ENCODE measurements at places on chromosomes 16 and 17.

DNA sequence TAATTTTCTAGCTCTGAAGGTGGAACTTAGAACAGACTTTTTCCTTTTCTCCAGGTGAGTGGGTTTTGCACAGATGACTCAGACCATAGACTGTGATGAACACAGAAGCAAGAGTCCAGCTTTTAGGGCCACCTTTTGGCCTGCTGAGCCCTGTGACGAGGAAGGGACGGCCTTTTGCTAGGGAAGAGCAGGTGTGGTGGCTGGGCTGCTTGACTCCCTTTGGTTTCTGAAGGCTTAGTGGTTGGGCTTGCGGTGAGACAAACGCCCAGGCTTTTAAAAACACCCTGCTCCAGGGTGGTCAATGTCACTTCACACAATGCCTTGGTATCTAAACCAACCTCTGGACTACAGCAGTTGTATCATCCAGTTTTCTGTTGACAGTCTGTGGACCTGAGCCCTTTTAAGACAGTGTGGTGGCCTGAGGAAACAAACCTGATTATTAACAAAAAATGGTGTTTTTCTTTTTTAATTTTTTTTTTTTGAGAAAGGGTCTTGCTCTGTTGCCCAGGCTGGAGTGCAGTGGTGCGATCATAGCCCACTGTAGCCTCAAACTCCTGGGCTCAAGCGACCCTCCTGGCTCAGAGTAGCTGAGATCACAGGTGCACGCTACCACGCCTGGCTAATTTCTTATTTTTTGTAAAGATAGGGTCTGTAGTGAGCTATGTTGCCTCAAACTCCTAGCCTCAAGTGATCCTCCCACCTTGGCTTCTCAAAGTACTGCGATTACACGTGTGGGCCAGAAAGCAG is 134.0 kb downstream of the SNX29 start:
- H3K4me1 ChIP-seq, result peaks cover 4% of the 10 kb centered on the region
- H3K36me3 ChIP-seq, result no peaks in the 10 kb centered on the region
- no peak overlapping the region for H3K4me3 ChIP-seq
- no peak for DNase-seq

GRCh38 chr17:43224146-43224705 is 4.2 kb downstream of the CCDC200 start:
- peaks cover 1% of the 10 kb centered on the region for H3K4me1 ChIP-seq
- H3K36me3 ChIP-seq, result no peaks in the 10 kb centered on the region
- peak; percentile 12 for DNase-seq
- no peak overlapping the region for H3K27ac ChIP-seq

DNA sequence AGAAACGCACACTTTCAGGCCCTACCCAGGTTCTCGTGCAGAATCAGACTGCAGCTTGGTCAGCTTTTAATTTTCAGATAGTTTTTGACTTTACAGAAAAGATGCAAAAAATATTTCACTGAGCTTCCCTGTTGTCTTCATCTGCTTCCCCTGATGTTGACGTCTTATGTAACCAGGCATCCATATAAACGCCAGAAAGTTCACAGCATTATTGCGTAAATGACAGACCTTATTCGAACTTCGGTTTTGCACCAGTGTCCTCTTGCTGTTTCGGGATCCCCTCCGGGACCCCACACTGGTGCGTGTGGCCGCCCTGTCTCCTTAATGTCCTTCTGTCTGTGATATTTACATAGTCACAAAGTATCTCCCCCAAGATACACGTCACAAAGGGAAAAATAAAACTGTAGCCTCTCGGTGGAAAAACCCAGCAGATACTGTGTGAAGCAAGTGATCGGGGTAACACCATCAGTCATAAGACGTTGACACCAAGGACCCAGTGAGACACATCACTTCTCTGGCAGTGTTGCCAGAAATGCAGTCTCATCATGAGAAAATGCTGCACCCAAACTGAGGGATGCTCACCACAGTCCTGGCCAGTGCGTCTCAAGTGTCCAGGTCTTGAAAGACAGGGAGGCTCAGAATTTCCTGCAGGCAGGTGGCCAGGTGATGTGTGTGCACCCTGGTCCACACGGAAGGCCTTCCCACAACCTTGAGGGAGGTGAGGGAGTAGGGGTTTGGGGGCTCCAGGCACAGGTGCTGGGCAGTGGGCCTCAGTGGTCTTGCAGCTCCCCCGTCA is 4.3 kb downstream of the BANP start:
- peak overlapping the region; percentile 87 for H3K4me3 ChIP-seq
- no peaks in the 10 kb centered on the region for H3K36me3 ChIP-seq
- H3K27ac ChIP-seq, result peak overlapping the region; percentile 93

DNA sequence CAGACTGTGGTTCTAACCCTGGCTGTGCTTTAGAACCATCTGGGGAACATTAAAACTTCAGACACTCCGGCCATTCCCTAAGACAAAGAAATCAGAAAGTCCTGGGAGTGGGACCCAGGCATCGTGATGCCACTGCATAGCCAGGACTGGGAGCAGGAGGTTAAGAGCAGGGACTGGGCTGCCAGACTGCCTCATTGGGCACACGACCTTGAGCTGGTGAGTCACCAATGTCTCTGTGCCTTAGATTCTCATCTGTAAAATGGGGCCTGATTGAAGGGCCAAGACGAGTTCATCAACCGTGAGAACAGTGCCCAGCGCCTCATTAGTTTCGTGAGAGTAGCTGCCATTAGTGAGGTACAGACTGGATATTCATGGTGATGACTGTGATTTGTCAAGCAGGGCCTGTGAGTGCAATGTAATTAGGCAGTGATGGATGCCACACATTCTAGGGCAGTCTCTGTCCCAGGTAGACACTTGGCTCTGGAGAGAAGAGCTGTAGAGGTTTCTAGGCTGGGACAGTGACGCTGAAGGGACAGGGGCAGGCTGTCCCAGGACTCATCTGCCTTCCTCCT is 196.8 kb downstream of the NTN1 start:
- H3K36me3 ChIP-seq, result peaks cover 15% of the 10 kb centered on the region
- peak; percentile 44 for DNase-seq
- no peak overlapping the region for H3K4me3 ChIP-seq

DNA sequence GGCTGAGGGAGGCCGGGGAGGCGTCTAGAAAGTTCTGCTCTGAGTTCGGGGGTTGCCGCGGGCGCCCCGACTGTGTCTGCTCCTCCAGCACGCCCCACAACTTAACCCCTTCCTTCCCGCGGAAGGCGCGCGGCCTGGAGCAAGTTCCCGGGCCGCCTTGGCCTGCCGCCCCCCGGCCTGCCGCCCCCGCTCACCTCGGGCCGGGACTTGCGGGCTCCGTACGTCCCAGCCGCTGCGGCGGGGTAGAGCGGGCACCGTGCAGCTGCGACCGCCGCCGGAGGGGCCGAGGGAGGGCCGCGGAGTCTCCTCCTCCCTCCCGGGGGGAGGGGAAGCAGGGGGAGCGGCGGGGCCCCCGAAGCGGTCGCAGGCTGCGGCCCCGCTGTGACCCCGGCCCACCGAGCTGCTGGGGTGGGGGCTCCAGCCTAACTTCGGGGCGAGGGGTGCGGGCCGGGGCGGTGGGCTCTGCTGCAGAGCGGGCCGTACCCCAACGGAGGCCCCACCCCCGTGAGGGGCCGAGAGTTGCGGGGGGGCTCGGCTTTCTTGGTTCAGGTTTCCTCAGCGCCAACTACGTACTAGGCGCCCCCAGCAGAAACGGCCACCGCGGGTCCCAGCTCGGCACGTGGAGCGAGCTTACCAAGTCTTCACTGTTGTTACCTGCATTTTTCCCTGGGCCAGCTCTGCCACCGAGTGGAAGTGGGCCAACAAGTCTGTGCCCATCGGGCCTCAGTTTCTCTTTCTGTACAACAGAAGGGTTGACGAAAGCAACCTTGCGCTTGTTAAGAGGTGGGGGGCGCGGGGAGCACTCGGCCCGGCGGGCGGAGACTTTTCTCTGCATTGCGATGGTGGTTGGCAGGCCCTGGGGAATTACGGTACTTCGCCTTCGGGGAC is at the start of gene CCDC102A:
TSS of gene CCDC102A (minus strand) at position 266 of the 888 bp plus-strand sequence. CDS start 7,394 bp downstream, outside the sequence.
- H3K27ac ChIP-seq, result peak within 1 kb of the TSS; percentile 98
- H3K36me3 ChIP-seq, result no peaks in the 10 kb centered on the region
- no peaks in the 10 kb centered on the region for H3K27me3 ChIP-seq
- H3K4me3 ChIP-seq, result peak within 1 kb of the TSS; percentile 89
- peaks cover 75% of the 10 kb centered on the region for H3K4me1 ChIP-seq
- DNase-seq, result peak; percentile 55

DNA sequence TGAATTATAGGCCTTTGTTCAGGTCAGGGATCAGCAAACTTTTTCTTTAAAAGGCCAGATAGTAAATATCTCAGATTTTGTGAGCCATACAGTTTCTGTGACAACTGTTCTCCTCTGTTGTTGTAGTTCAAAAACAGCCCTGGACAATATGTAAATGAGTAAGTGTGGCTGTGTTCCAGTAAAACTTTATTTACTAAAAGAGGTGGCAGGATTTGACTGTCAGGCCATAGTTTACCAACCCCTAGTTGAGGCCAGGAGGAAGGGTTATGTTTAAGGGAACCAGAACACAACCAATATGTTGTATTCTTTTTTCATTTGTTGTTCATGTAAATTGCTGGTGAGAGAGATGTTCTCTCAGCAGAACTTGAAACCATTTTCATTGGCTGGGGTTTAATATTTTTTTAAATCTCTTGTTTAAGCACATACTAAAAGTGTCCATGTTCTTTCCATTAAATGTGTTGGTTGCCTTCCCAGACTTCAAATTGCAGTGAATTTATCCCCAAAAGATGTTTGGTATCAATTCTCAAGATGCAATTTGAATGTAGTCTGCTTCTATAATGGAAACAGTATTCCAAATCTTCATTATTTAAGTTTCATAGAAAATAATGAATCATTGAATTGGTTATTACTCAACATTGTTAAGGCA is 260.3 kb downstream of the FTO start:
- no peaks in the 10 kb centered on the region for H3K27me3 ChIP-seq
- peaks cover 7% of the 10 kb centered on the region for H3K36me3 ChIP-seq
- H3K4me1 ChIP-seq, result no peaks in the 10 kb centered on the region
- no peak for DNase-seq
- no peak overlapping the region for H3K4me3 ChIP-seq

GRCh38 chr16:24753437-24753836 is 24.0 kb downstream of the TNRC6A start:
- peaks cover 64% of the 10 kb centered on the region for H3K4me1 ChIP-seq
- H3K36me3 ChIP-seq, result no peaks in the 10 kb centered on the region
- H3K27me3 ChIP-seq, result no peaks in the 10 kb centered on the region
- no peak for DNase-seq
- H3K4me3 ChIP-seq, result no peak overlapping the region

GRCh38 chr17:17051380-17051779 is 9.1 kb downstream of the MPRIP start:
- H3K4me3 ChIP-seq, result no peak overlapping the region
- no peaks in the 10 kb centered on the region for H3K27me3 ChIP-seq
- no peaks in the 10 kb centered on the region for H3K36me3 ChIP-seq
- H3K4me1 ChIP-seq, result peaks cover 85% of the 10 kb centered on the region
- no peak overlapping the region for H3K27ac ChIP-seq
- peak; percentile 27 for DNase-seq

DNA sequence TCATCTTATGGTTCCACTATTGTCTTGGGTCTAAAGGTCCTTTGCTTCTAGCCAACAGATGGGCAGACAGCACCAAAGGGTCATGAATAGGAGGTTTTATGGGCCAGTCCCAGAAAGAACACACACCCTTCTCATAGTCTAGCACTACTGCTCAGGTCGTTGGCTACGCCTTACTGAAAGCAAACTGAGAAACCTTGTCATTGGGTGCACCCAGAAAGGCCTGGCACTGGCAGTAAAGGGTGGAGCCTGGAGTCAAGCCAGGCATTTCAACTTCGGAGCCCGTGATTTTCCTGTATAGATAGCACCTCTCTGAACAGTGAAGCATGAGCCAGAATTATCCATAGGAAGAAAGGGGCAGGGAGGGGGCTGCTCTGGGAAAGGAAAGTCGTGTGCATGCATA is 74.9 kb downstream of the VAT1L start:
- peaks cover 2% of the 10 kb centered on the region for H3K4me1 ChIP-seq
- no peak overlapping the region for H3K27ac ChIP-seq
- H3K27me3 ChIP-seq, result peaks cover 43% of the 10 kb centered on the region

- no peaks in the 10 kb centered on the region for H3K36me3 ChIP-seq
- DNase-seq, result no peak
- H3K4me1 ChIP-seq, result no peaks in the 10 kb centered on the region
- peaks cover 10% of the 10 kb centered on the region for H3K27me3 ChIP-seq
Measured at GRCh38 chr17:38461683-38462082, 33.4 kb downstream of the ARHGAP23 start.

GRCh38 chr17:42243493-42243982 is 32.7 kb downstream of the STAT5B start:
- peak overlapping the region; percentile 2 for H3K27ac ChIP-seq
- H3K4me1 ChIP-seq, result peaks cover 59% of the 10 kb centered on the region
- H3K36me3 ChIP-seq, result no peaks in the 10 kb centered on the region
- peak overlapping the region; percentile 12 for H3K4me3 ChIP-seq
- no peaks in the 10 kb centered on the region for H3K27me3 ChIP-seq

DNA sequence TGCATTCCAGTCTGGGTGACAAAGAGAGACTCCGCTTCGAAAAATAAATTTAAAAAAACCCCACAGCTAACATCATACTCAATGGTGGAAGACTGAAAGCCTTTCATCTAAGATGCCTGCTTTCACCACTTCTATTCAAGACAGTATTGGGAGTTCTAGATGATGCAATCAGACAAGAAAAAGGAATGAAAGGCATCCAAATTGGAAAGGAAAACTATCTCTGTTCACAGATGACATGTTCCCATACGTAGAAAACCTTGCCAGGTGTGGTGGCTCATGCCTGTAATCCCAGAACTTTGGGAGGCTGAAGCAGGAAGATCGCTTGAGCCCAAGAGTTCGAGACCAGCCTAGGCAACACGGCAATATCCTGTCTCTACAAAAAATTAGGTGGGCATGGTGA is 31.1 kb downstream of the RANBP10 start:
- H3K36me3 ChIP-seq, result peaks cover 3% of the 10 kb centered on the region
- DNase-seq, result no peak
- no peak overlapping the region for H3K27ac ChIP-seq
- H3K27me3 ChIP-seq, result no peaks in the 10 kb centered on the region
- H3K4me1 ChIP-seq, result peaks cover 41% of the 10 kb centered on the region
- H3K4me3 ChIP-seq, result no peak overlapping the region

DNA sequence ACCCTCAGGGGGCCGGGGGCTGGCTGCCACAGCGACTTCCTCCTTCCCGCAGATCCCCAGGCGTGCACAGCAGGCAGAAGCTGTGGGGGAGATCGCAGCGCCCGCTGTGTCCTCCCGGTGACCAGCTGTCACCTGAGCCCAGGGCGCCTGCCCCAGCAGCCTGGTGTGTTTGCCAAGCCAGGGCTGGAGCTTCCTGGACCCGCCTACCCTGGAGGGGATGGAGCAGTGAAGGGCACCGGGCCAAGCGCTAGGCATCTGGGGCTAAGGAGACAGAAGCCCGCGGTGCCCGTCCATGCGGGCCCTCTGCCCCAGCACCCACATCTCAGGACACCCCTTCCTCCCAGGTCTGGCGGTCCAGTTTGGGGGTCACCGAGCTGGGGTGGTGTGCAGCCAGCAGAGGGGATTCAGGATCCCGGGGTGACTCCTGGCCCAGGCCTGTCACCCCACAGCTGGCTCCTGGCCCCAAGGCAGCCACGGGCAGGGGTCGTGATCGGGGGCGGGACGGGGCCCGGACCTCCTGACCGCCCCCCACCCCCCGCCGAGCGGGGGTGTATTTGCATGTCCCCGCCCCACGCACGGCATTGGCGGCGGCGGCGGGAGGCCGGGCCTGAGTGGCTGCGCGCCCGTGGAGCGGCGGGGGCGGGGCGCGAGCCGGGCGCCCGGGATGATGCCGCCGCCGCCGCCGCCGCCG is at the start of gene RAB26:
TSS of gene RAB26 (plus strand) at position 645 of the 691 bp plus-strand sequence. CDS start 159 bp downstream, outside the sequence.
- no peak within 1 kb of the TSS for H3K27ac ChIP-seq
- peak within 1 kb of the TSS; percentile 66 for H3K4me3 ChIP-seq
- peak; percentile 80 for DNase-seq
- peaks cover 27% of the 10 kb centered on the region for H3K4me1 ChIP-seq
- no peaks in the 10 kb centered on the region for H3K27me3 ChIP-seq
- H3K36me3 ChIP-seq, result peaks cover 7% of the 10 kb centered on the region
